ENCODE measurements at places on chromosomes 11 and 22. TPM values are rescaled to one million over a fixed set of nuclear protein-coding genes. Genes with fewer than 3 reads are reported as not detected.

DNA sequence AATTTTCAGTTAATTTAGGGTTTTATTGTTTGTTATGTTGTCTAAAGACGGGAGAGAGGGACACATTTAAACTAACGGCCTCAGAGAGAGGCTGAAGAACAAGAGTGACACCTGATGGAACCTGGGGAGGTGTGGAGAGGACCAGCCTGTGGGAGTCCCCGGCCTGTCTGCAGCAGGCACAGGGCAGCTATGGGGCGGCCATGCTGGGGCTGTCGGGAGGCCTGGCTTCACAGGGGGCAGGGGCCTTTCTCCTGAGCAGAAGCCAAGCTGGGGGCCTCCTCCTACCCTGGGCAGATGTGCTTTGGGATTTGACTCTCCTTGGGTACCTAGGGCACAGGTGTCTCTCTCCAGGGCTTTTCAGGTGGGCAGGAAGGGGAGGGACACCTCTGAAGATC lies 21.9 kb downstream of the RELT start:
- H3K4me1 ChIP-seq, result no peaks in the 10 kb centered on the region
- H3K36me3 ChIP-seq, result no peaks in the 10 kb centered on the region
- no peak for DNase-seq

Gene GAL
- total RNA-seq, result 1.6 TPM

GRCh38 chr11:13008625-13009475 lies at the start of gene RASSF10:
Gene RASSF10 (plus strand): TSS chr11:13009316. CDS start chr11:13009577, 261 bp downstream.
- H3K4me1 ChIP-seq, result peaks cover 33% of the 10 kb centered on the region
- no peaks in the 10 kb centered on the region for H3K36me3 ChIP-seq
- peak within 1 kb of the TSS; percentile 8 for H3K4me3 ChIP-seq
- DNase-seq, result peak; percentile 44
- peaks cover 8% of the 10 kb centered on the region for H3K27me3 ChIP-seq

Gene OR5P2
- total RNA-seq, result not detected

GRCh38 chr11:61293867-61294716 lies 1.0 kb downstream of the VWCE start:
- H3K36me3 ChIP-seq, result no peaks in the 10 kb centered on the region
- DNase-seq, result no peak
- no peaks in the 10 kb centered on the region for H3K27me3 ChIP-seq
- H3K4me3 ChIP-seq, result peak overlapping the region; percentile 34

DNA sequence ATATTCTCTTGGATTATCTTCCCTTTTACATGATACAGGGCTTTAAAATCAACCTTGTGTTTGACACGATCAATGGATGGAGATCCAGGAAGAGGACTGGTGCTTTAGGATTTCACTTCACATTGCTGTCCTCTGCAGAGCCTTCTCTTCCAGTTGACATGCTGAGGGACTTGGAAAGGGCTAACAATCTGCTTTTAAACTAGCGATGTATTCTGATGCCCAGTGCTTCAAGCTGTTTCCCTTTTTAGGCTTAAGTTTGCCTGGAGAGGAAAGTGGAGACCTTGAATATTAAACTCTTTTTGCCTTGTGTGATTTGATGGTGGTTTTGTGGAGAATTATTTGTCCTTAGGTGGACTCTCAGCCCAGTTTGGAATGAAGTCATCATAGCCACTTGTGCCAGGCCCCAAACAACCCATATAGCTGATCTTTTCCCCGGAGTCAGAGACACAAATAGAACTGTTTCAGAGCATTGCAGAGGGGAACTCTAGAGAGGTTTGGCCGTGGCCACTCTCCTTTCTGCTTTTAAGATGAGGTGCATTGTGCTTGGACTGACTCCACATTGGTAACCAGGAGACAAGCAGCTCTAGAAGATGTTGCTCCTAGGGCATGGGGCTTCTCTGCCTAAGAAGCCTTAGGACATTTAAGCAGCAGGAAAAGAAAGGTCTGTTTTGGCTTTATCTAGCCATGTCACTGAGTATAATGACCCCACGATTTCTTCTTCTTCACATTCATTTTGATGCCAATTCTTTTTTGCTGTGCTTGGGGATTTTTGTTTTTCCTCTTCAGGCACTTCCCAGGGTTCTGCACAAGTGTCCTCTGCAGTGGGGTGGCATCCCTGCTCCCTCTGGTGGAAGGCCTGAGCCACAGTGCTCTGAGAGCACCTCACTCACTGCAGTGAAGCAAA lies 152.8 kb downstream of the NCAM1 start:
- no peaks in the 10 kb centered on the region for H3K4me1 ChIP-seq
- no peaks in the 10 kb centered on the region for H3K27me3 ChIP-seq
- DNase-seq, result peak; percentile 37
- H3K27ac ChIP-seq, result no peak overlapping the region

Measured in pancreas (tissue), 10 donors.